Stimulated activated naive CD4-positive, alpha-beta T cell treated with Interleukin-2 at 50 U/mL for 16 hours (primary cell): ENCODE measurements at places on chromosomes 6 and 20.

DNA sequence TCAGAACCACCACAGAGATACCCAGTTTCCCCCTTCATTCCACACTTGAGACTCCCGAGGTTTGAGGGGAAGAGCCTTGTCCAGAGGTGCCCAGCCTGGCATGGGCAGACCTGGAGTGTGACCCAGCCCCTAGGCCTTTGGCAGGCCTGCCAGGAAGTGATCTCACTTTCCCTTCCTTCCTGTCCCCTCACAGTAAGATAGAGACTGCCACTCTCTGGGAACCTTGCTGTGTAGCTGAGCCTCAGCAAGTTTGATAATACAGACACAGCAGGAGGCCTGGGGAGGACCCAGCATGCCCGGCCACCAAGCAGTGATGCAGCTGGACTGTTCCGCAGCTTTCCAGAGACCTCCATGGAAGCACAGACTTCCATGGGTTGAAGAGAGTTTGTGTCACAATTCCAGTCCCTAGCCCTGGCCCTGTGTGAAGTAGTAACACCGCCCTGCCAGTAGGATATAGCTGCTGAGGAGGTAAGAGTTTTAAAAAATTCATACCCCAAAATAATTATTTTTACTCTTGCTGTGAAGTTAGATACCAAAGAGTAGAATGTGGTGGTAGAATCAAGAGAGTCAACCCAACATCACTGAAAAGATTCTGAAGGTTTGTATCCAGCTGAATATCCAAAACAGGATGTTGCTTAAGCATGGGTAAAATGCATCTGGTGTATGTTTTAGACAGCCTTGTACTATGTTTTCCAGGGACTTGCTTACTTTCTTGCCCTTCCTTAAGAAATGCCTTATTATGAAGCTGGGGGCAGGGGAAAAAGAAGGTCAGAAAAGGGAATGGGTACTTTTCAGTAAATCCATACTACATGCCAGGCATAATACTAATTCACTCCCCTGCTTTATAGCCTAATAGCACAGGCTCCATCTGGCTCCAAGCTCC lies 16.3 kb downstream of the PKIG start:
- no peak for DNase-seq

GRCh38 chr20:52682237-52682636 lies 289.9 kb upstream of the TSHZ2 start:
- DNase-seq: no peak

GRCh38 chr20:36331209-36331608 lies 25.1 kb downstream of the DLGAP4 start:
- DNase-seq: no peak

DNA sequence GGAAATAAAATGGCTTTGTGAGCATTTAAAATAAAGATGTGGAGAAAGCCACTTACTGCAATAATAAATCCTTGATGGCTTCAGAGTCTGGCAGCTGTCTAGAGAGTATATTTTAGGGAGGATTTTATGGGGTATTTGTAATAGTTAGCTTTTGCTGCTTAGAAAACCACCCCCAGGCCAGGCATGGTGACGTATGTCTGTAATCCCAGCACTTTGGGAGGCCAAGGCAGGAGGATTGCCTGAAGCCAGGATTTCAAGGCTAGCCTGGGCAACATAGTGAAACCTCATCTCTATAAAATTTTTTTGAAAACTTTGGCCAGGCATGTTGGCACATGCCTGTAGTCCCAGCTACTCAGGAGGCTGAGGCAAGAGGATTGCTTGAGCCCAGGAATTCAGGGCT lies 63.8 kb downstream of the ISM1 start:
- DNase-seq: no peak

DNA sequence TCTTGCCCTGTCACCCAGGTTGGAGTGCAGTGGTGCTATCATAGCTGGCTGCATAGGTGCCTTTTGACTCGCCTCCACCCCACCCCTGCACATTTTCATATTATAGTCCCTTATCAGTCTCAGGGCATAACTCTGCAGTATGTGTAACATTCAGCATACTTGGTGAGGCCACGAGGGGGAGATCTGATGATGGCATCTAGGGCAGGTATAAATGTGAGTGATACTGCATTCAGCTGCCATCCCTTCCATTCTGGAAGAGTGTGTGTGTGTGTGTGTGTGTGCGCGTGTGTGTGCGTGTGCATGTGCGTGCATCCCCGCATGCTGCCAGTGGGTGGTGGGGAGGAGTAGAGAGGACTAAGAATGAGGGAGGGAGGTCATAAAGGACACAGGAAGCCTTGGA lies 81.4 kb downstream of the JARID2 start:
- peak; percentile 16 for DNase-seq

- DNase-seq: no peak
Observed at GRCh38 chr20:37565134-37565811, 37.6 kb upstream of the BLCAP start.

DNA sequence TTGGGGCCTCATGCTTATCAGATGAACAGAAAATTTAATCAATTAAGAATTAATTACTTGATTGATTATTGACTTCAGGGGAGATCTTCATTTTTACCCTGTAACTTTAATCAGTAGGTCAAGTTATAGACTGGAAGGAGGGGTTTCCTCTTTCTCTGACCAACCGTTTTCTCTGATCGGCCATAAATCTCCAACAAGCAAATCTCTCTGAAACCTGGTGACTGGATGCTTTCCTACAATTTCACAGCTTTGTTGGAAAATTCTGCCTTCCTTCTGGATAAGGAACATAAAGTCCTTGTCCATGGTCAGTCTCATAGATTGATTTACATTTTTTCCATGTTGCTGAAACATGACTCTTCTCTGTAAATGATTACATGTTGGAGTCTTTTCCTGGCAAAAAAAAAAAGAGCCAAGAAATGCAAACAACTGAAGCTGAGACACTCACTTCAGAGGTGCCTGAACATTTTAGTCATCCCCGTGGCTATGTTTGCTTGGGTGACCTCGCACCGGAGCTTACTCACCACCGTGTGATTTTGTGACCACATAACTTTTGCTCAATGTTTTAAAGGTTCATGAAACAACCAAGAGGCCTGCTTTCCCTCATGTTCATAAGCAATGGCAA lies 31.0 kb downstream of the IRF4 start:
- DNase-seq: peak; percentile 67

GRCh38 chr20:60069656-60070055 lies 111.4 kb downstream of the CDH26 start:
- DNase-seq: no peak

DNA sequence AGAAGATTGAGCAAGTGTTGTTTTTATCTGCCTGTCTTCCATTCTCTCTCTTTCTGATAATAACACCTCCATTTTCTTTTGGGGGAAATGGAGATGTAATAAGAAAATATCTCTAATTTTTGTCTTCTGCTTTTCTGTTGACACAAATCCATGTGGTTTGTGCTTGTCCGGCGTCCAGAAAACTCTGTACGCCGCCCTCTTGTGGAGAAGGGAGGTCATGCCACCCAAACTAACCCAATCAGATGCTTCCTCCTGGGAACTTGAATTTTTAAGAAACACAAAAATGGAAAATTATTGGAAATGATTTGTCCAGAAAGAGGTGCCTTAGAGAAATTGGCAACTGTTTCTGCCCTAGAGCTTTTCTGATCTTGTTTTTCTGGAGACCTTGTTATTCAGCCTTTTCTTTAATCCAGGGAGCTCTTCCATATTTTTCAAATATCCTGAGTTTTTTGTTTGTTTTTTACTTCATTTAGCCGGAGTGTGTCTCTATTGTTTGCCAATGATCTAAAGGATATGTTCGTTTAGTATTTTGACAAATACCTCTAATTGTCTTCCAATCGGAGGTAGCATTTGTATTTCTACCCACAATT lies 17.8 kb upstream of the FNDC1 start:
- DNase-seq: peak; percentile 19

DNA sequence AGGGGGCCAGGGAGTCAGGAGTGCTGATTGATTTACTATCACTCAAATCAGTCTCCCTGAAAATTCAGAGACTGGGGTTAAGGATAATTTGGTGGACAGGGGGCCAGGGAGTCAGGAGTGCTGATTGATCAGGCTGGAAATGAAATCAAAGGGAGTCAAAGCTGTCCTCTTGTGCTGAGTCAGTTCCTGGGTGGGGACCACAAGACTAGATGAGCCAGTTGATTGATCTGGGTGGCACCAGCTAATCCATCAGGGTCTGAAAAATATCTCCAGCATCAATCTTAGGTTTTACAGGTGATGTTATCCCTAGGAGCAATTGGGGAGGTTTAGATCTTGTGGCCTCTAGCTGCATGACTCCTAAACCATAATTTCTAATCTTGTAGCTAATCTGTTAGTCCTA lies 6.1 kb upstream of the AFG1L start:
- no peak for DNase-seq

DNA sequence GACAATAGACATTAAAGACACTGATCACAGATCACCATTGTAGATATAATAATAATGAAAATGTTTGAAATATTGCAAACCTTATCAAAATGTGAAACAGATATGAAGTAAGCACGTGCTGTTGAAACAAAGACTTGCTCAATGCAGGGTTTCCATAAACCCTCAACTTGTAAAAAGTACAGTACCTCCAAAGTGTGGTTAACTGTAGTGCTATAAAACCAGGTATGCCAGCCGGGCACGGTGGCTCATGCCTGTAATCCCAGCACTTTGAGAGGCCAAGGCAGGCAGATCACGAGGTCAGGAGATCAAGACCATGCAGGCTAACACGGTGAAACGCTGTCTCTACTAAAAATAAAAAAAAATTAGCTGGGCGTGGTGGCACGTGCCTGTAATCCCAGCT lies 96.6 kb downstream of the ZFAND3 start:
- DNase-seq: no peak

DNA sequence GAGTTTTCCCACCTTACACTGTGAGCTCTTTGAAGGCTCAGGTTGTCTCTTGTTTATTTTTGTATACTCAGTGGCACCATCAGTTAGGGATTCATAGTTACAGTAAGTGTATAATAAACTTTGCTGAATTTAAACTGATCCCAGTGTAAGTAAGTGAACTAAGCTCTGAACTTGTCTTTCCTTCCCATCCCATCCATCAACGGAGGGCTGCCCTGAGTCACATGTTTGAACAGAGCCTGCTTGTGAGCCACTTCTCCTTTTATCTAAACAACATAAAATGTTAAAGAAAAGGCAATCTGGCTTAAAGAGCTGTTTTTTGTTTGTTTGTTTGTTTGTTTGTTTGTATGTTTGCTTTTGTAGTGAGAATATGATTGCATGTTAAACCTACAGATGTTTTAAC lies 185.7 kb upstream of the MARCKS start:
- no peak for DNase-seq

- DNase-seq: no peak
Observed at GRCh38 chr6:54135665-54136369, 24.6 kb downstream of the MLIP start.

DNA sequence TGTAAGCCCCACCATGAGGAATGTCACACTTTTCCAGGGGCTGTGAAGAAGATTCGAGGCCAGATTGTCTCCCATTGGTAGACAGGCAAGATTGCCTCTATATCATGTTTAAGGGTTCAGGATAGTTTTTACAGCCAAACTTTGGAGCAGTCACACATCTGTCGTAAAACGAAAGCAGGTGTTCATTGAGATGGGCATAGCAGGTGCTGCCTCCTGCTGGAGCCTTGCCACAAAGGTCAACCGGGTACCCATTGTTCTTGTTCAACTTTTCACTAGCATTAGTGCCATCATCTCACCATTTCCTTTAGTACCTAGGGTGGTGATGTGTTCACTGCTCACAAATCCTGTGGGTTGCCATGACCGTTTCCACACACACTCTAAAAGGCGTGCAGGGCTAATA lies 198.3 kb downstream of the HTR1B start:
- DNase-seq: no peak

DNA sequence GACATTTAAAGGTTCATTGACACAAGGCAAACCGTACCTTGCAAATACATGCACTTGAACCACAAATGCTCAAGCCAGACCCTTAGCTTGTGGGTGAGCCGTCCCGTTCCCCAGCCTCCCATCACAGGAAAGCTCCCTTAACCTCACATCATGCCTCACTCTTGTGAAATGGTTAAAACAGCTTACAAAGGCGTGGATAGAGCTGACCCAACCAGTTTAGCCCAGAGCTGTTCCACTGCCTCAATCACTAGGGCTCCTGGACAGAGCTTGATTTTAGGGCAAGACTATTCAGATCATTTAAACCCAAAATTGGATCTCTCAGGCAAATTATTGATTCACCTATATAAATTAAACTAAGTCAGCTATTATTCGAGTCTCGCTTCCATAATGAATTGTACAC lies 229.6 kb upstream of the TAB2 start:
- DNase-seq: no peak

DNA sequence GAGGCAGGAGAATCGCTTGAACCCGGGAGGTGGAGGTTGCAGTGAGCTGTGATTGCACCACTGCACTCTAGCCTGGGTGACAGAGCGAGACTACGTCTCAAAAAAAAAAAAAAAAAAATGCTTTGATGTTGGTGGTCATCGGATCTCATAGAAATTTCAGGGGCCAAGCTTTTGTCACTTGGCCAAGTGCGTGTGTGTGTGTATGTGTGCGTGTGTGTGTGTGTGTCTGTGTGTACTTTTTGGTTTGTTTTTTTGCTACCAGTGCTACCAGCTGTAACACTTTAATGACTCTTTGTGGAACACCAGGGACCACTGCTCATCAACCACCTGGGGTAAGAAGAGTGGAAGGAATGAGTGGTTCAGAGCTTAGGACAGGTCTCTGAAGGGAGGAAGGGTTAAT lies 49.7 kb downstream of the TRAF3IP2 start:
- DNase-seq: no peak

GRCh38 chr6:18186033-18186432 lies 30.8 kb downstream of the KDM1B start:
- no peak for DNase-seq

DNA sequence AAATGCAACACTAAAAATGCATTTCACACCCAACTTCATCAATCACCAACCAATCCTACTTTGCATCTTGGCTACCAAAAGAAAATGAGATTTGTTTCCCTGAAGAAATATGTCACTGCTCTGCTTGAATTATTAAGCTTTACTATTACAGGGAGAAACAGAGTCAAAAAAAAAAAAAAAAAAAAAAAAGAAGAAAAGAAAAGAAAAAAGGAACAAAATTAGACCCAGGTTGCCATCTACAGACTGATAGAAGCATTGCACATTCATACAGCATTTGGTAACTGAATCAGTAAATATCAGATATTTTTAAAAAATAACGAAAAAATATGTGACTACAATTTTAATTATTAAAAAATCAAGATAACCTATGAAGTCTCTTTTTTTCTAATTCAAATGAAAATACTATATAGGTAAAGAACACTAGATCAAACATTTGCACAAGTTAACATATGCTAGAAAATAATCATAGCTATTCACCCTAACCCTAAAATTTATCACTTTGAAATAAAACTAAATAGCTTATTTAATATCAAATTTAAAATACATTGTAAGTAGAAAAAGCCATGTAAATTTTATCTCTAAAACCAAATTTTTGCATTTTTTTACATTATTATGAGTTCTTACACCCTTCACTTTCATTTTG lies 83.3 kb downstream of the DCDC2 start:
- no peak for DNase-seq

DNA sequence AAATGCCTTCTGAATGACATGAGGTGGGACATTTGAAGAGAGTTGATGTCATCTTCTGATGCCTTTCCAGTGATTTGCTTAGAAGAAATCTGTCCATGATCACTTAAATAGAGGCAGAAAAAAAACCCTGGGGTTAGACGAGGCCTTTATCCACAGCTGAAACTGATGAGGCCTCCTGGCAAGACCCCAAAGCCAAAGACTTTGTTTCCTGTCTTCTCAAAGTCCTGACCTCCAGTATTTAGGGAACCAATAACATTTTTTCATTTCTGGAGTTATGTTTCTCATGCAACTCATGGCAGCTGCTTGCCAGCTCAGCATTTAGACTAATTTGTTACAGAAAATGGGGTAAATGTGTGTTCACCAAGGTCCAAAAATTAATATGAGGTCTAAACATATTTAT lies 248.0 kb upstream of the PRDM1 start:
- DNase-seq: no peak
